Vagina (tissue), 2 donors: ENCODE measurements at places on chromosomes 13 and 19.

DNA sequence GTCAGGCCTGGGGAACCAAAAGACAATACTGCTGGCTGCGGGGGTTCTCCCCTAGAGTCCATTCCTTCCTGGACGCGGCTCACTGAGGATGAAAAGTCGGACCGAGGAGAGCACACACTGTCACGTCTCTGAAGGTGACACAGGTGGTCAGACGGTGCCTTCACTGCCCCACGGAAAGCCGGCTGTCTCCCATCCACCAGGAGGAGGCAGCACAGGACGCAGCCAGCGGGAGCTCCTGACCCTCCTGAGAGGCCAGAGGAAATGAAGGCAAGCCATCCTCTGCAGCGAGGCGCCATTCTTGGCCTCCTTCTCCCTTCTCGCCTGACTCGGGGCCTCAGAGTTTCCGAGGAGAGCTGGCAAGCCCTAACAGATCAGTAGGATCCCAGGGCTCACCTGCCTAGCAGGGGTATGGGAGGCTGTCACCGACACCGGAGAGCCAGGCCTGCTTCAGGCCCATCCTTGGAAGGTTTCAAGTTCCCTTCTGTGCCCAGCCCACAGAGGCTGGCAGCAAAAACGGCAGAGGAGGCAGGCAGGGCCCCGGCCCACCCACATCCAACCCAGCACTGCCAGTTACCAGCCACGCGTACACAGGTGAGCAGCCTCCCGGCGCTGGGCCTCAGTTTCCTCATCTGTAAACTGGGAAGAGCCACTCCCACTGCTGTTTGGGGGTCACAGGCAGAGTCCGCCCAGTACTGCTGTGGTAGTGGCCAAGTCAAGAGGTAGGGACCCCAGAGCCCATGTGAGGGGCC lies 4.5 kb downstream of the REXO1 start:
- DNase-seq = no peak

DNA sequence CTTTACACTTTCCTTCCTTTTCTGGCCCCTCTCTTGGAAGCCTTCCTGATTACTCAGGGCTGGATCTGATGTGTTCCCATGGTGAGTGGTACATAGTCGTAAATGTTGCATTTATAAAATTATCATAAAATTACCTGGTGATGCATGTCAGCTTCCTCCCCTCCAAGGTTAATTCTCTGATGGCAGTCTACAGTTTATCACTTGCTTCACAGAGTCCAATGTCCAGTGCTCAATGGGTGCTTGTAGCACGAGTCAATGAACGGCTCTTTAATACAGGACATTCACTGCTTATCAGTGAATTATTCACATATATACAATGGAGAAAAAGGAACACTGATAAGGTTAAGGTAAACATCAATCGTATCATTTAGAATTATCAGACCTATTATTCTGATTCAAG lies 27.0 kb upstream of the OXGR1 start:
- DNase-seq = no peak

GRCh38 chr13:91248249-91248648 lies 99.2 kb upstream of the MIR17HG start:
- no peak for DNase-seq

GRCh38 chr13:111326981-111327642 lies 6.7 kb downstream of the TEX29 start:
- peak; percentile 65 for DNase-seq

- DNase-seq = no peak
These were observed 31.9 kb downstream of the NFIC start for GRCh38 chr19:3398114-3398899.

DNA sequence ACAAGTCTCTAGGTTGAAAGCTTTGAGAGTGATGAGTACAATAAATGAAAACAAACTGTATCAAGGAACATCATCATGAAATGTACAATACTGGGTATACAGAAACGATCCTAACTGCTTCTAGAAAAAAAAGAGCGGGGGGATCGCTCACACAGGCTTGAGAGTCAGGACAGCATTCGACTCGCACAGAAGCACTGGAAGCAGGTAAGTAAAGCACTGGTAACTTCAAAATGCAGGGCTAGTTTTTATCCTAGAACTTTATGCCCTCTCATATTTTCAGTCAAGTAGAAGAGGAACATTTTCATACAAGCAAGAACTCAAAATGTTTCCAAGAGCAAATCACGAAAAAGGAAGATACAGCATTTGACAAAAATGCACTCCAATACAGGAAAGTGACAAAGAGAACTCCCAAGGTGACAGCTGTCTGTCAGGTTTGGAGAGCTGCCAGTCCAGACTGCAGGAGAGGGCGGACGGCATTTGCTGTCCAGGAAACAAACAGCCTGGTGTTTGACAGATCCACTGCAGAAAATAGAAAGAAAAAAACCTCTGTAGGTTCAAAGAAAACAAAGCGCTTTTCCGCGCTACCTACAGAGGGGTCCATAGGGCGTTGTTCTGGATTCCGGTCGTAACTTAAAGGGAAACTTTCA lies 58.2 kb upstream of the XPO4 start:
- no peak for DNase-seq

DNA sequence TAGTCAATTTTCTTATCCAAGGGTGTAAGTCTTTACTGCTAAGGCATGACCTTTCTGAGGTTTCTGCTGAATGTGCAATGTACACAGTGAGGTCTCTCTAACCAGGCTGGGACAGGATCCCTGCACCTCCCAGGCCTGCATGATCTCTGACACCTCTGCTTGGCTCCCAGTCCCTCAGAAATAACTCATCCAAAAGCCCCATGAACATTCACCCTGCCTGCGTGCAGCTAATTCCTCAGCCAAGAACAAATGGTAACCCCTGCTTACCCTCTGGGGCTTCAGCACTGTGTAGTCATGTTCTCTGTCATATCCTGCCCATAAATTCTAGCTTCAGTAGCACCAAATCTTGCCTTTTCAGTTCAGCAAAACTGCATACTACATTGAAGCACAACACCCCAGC lies 1146.3 kb upstream of the MIR17HG start:
- no peak for DNase-seq

GRCh38 chr19:16288544-16288943 lies 36.1 kb upstream of the KLF2 start:
- DNase-seq = no peak

DNA sequence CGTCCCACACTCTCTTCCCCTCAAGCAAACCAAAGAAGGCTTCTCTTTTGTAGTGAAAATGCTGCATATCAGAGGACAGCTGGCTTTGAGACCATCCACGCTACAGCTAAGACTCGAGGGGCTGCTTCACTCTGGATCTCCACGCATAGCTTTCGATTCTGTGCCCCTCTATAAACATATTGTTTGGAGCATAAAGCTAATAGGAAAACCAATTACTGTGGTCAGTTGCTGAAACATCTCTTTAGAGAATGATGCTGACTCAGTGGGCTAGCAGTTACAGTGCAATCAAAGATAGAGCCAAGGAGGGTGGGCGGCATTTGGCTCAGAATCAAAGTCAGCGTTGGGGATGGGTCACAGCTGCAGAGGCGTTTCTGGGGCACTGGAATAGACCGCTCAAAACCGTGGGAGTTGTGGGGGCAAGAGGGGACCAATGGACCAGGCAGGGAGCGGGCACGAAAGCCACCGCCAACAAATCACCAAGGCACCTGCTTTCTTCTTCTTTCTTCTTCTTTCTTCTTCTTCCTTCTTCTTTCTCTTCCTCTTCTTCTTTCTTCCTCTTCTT lies 76.7 kb downstream of the RASL11A start:
- no peak for DNase-seq

- DNase-seq = no peak
These were observed 240.3 kb downstream of the LMO7 start for GRCh38 chr13:75876142-75877050.

- DNase-seq = no peak
These were observed 99.5 kb downstream of the ZNF675 start for GRCh38 chr19:23587546-23587945.

- DNase-seq = no peak
These were observed 238.0 kb downstream of the VWA8 start for GRCh38 chr13:41722684-41723535.

- no peak for DNase-seq
These were observed 64.1 kb downstream of the MRPL57 start for GRCh38 chr13:21240586-21240985.

DNA sequence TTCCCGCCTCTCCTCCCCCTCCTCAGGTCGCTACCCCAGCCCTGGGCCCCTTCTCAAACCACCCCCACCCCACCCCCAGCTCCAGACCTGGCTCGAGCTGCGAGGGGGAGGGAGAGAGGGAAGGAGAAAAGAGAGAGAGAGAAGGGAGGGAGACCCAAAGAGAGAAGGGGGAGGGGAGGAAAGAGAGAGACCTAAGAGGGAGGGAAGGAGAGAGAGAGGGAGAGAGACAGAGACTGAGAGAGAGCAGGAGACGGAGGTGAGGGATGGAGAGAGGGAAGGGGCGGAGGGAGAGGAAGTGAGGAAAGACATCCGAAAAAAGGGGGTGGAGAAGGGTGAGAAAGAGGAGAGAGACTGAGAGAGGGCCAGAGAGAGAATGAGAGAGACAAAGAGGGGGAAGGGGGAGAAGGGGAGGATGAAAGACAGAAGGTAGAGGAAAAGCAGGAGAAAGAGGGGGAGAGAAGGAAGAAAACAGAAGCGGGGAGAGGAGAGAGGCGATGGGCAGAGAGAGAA lies 2.0 kb upstream of the SPACA6 start:
- DNase-seq = no peak

- DNase-seq = no peak
These were observed 76.6 kb upstream of the SPATA13 start for GRCh38 chr13:24083722-24084421.

GRCh38 chr13:47005756-47006414 lies 109.0 kb upstream of the HTR2A start:
- DNase-seq = no peak

GRCh38 chr13:50419331-50419865 lies 404.2 kb downstream of the KCNRG start:
- DNase-seq = no peak

DNA sequence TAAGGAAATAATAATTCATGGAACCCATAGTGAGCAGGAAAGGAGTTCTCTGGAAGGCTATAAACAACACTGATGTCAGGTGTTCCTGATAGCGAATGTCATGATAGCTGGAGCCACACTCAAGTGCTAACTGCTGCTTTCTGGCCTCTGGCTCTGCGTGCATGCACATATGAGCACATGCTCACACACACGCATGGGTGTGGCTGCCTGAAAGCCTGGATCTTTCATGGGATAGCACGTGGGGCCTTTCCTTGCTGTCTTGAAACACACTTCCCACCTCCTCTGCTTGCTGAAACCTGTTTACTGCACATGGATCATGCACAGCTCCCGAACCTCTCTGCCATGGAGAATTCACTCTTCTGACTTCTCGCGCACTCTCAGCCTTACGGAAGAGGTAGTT lies 207.4 kb downstream of the ATP8A2 start:
- DNase-seq = no peak

DNA sequence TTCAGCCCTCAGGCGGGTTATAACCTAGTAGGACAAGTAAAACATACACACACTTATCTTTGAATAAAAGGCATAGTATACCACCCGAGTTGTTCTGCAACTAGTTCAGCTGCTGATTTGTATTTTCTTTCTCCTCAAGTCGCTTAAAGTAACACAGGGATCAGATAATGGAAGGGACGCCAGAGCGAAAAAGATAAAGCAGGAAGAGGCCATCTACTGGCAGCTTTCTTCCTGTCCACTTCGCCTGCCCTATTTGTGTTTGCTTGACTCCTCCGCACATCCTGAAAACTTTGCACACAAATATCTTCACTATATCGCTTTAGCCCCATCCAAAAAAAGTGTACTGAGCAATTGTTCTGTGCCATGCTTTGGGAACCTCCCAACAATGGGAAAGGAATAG lies 238.0 kb upstream of the SOX21 start:
- no peak for DNase-seq

DNA sequence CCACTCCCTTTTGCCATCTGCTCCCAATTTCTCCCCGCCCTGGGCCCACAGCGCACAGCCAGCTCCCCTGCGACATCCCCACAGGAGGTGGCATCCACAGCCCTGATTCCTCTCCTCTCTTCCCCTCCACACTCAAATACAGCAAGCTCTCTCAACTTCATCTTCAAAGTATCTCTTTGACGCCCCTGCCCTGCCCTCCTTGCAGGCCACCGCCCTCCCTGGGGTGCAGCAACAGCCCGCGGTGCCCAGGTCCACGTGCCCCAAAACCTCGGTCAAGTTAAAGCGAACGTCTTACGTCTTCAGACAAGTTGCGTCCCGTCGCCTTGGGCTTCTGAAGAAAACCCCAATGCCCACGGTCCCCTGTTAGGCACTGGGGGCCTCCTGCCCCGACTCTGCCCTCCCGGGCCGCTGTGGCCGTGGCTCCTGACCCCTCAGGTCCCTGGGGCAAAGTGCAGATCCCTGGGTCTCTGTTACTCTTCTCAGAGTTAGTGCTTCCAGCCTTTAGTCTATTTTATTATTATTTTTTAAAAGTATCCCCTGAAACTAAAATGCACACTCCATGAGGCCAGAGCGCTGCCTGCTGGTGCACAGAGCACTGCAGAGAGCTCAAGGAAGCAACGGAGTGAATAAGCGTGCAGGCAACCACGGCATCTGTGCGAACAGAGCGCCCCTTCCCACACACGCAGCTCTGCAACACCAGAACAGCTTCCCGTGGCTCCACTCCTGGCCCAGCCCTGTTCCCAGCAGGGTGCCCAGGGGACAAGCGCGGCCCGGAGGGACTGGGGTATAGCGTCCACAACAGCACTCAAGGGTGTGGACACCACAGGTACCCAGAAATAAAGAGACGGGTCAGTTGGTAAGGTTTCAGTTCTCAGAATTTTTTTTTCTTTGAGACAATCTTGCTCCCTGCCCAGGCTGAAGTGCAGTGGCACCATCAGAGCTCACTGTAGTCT lies 26.4 kb downstream of the IL17D start:
- DNase-seq = no peak

DNA sequence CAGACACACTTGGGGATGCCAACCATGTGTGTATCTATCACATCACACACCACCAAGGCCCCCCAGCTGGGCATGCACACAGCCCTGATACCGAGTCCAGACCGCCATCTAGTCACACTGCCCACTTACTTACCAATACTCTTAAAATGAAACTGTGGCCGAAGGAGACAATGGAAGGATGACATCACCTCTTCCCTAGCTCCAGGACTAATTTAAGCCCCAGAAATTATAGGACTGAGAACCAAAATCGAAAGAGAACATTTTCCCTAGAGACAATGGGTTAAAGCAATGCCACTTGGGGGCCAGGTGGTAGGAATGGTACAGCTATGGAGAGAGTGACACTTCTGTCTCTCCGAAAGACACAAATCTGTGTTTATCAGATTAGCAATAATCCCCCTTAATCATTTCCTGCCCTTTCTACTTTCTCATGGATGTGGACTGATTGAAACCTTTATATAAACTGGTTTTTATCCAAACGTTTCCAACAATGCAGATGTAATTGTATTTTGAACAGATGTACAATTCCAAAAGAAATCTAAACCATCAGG lies 663 bp upstream of the GGACT start:
- no peak for DNase-seq

DNA sequence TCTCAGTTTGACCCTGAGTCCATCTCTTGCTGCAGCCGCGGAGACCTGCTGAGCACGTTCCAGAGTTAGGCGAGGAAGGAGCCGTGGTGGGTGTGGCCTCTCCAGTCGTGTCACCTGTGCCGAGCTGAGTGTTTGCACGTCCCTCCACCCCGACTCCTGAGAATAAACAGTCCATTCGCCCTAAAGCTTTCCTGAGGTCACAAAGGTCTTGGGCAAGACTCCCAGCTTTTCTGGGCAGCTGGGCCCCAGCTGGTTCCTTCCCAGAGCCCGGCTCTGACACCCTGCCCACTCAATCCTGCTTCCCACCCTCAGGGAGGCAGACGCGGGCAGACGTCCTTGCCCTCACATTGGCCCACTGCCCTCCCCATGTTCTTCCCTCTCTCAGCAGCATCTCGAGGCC lies 142.2 kb downstream of the KCTD15 start:
- DNase-seq = no peak

- no peak for DNase-seq
These were observed 32.2 kb downstream of the GP6 start for GRCh38 chr19:55005684-55006488.
